ENCODE measurements at places on chromosomes 16 and 17. TPM values are rescaled to one million over a fixed set of nuclear protein-coding genes. Genes with fewer than 3 reads are reported as not detected.
A peak's percentile ranks its signal among the peaks of the same experiment; 100 is the strongest.

GRCh38 chr17:47884905-47885730, 10.9 kb upstream of the SP2 start:
- no peak for DNase-seq

DNA sequence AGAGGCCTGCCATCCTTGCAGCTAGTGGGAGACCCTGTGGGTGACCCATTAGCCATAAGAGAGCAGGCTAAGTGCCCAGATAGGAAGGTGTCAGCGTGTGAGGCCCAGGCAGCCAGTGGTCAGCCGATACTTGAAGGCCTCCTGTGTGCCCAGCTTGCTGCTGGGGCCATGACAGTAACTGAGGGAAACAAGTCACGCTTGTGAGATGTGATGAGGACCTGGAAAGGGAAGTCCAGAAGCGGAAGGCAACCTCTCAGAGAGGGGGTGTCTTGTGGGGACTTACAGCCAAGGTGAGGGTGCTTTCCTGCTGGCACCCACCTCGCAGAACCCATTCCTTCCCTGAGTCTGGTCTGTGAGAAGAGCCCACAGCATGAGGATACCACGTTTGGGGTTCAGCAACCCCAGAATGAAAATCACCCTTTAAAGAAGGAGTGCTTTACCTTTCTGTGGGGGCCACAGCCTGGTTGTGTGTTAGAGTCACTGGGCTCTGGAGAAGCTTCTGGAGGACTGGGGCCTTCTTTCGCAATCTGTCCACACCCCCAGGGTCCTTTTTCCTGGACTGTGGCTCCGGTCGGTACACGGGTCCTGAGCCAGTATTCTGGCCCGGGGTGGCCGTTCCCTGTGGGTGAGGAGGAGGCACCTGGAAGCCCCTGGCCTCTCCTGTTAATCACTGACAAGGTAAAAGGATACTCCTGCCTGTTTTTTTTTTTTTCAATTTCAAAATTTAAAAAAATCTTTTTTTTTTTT, 53.9 kb downstream of the PLCG2 start:
- no peak for DNase-seq

DNA sequence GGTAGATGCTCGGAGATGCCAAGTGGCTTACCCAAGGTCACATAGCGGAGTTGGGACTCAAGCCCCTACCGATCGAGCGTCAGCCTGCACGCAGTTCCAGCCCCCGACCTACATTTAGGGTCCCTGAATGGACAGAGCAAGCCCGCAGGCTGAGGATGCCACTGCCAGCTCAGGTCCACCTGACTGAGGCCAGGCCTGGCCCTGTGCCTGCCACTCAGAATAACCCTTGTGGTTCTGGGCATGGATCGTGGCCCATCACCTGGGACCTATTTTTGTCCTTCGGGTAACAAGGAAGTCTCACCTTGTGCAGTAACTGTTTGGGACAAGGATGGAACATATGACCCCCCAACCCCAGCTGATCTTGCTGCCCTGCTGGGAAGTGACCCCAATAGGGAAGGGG, 17.1 kb downstream of the CDH16 start:
- no peak for DNase-seq

DNA sequence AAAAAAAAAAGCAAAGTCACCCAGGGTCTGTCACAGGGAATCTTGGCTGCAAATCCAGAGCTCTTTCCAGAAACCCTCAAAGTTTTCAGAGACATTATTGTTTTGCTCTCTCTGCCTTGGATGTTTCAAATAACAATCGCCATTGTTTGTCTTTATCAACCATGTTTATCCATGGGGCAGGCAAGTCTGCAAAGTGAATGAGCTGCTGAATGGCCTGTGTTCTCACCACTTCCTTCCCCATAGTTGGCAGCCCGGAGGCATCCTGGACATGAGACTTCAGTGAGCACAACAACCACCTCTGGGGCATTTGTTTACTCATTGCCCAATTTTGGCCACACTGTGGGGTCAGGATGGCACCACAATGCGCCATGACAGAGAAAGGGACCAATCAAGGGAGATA, 53.1 kb upstream of the USP7 start:
- no peak for DNase-seq

The KRT33A gene
- total RNA-seq: not detected

GRCh38 chr16:71564335-71564967, 12.4 kb downstream of the TAT start:
- DNase-seq: peak; percentile 33

The DNAI2 gene
- total RNA-seq: not detected

GRCh38 chr17:73155410-73156165, 9.2 kb upstream of the SSTR2 start:
- no peak for DNase-seq

The HSBP1 gene
- 25.0 TPM for total RNA-seq

DNA sequence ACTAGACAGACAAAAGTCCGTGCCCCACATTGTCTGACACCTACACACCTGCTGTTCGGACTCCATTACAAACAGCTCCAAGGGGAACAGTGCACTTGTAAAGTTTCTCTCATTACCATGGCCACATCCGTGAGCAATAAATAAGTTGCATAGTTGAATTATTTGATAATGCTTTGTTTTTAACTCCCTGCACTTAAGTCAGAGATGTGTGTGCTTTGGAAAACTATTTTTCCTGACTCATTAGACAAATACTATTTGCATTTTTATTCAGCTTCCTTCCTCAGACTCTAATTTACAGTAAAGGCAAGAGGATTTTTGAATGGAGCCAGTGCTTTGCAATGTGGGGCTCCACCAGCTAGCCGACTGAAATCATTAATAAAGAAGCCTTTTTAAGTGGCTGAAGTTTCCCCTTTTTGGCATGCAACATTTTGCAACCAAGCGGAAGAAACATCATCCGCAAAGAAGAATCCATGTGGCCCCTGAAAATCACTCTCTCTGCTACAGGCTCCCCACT, 6.5 kb upstream of the CCL2 start:
- DNase-seq: no peak

The SPATA22 gene
- total RNA-seq: not detected

The GPRC5B gene
- total RNA-seq: 109 TPM

DNA sequence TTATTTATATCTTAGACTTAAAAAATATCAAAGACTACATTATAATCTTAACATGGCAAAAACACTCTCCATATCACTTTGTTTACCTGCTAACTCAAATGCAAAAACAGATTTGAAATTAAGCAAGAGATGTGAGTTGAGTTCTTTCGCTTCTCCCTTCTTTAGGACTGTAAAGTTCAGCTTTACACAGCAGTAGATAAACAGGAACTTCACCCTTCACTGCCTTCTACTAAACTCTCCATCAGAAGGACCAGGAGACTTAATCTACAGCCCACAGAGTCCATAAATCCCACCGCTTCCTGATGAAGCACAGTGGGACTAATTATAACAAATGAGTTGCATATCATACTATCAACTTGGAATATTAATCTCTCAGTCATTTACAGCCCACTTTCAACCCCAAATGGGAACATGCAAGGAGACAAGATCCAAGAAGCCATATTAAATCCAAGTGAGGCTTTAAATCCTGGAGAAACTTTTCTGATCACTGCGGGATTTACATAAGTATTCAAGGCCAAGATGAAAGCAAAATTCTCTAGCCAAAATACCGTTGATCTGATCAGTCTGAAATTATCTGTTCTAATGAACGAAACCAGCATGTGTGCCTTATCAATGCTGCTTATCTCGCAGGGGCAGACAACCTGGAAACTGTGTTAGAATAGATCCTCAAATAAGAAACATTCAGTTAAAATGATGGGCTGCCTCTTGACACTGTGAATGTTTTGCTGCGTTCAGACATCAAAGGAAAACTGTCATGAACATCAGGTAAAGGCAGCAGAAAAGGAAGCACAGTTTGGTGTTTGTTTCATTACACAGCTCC, 1.6 kb downstream of the AMFR start:
- no peak for DNase-seq

GRCh38 chr16:89412811-89413210, 77.5 kb downstream of the ANKRD11 start:
- DNase-seq: no peak

DNA sequence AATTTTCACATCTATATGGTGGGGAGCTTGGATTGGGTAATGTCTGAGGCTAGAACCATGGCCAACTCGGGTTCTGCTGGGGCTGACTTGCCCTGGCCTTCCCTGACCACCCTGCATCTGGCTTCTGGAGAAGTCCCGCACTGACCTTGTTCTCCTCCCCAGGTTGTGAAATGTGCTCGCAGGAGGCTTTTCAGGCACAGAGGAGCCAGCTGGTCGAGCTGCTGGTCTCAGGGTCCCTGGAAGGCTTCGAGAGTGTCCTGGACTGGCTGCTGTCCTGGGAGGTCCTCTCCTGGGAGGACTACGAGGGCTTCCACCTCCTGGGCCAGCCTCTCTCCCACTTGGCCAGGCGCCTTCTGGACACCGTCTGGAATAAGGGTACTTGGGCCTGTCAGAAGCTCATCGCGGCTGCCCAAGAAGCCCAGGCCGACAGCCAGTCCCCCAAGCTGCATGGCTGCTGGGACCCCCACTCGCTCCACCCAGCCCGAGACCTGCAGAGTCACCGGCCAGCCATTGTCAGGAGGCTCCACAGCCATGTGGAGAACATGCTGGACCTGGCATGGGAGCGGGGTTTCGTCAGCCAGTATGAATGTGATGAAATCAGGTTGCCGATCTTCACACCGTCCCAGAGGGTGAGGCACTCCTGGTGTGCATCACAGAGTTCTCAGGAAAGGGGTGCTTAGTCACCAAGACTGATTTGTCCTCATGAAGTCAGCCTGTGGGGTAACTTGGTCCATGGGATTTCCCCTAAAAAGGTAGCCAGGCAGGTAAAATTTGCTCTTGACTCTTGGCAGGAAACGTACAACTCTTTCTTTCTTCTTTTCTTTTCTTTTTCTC, 6.1 kb downstream of the NOD2 start:
- no peak for DNase-seq

The FBXO39 gene
- 0.29 TPM for total RNA-seq

- no peak for DNase-seq
These were observed 13.9 kb downstream of the TOP3A start for GRCh38 chr17:18300725-18301480.

GRCh38 chr17:17221329-17221728, 15.2 kb upstream of the PLD6 start:
- no peak for DNase-seq

The RNF43 gene
- not detected for total RNA-seq

DNA sequence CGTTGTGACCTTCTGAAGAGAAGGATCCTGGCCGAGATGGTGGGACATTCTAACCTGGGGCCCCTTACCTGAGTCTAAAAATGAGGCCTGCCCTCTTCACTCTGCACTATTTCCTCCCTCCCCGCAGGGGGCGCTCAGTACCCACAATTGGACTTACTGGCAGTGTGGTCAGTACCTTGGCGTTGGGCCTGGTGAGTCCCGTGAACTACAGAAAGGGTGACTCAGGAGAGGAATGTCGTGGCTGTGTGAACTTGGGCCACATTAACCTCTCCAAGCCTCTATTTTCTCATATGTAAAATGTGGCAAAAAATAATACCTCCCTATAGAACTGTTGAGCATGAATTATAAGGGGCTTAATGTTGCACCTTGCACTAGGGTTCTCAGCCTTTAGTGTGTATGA, 3.9 kb downstream of the RSAD1 start:
- peak; percentile 82 for DNase-seq

DNA sequence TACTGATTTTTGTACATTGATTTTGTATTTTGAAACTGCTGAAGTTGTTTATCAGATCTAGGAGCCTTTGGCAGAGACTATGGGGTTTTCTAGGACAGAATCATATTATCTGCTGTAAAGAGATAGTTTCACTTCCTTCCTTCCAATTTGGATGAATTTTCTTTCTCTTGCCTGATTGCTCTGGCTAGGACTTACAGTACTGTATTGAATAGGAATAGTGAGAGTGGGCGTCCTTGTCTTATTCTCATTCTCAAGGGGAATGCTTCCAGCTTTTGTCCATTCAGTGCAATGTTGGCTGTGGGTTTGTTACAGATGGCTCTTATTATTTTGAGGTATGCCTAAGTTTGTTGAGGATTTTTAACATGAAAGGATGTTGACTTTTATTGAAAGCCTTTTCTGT, 290.1 kb downstream of the MAP2K4 start:
- DNase-seq: no peak

DNA sequence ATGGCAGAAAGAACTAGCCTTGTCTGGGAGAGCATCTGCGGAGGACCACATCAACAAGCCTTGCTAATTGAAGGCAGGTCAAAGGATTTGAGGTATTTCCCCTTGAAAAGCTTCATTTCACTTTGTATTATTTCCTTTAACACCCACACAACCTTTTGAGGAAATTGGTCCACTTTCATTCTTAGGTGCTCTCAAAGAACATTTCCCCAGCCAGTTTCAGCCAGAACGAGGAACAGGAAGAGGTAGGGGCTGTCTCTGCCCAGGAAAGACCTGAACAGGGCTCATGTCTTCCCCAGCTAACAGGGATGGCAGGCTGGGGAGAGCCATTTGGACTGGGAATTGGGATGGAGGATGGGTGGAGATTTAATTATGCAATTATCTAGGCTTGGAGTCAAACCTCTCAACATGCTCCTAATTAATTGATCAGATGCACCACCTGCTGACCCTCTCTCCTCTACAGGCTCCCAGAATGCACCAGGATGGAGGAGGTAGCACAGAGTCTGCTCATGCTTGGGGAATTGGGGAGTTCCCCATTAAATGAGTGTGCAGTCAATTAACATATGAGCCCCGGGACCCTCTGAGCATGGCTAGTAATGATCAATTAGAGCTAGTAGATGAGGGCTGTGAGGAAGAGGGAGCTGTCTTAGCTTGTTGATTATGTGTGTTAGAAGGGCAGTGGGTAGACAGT, 84.6 kb downstream of the GP2 start:
- no peak for DNase-seq

DNA sequence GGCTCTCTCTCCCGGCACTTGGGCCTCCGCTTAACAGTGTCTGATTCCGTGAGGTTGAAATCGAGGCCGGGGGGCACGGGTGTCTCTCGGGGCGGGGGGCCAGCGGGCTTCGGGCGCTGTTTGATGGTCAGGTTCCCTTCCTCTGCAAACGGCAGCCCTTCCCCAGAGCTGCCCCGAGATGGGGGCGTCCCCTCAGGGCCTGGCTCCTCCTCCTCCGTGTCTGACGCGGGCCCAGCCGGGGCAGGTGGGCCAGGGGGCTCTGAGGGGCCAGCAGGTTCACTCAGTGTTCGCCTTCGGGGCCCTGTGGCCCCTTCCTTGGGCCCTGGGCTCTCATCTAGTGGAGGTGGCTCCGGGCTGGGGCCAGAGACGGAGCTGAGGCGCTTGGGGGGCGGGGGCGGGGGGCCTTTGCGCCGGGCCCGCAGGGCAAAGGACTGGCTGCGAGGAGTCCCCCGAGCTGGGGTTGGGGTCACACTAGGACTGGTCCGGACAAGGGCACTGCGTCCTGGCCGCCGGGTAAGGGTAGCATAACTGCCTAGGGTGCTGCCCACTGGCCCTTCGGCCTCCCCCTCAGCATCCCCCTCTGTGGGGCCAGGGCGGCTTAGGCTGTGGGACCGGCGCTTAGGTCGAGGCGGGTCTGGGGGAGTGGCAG, 13.1 kb downstream of the CASKIN2 start:
- no peak for DNase-seq
